Fibroblast of skin of right biceps (primary cell): ENCODE measurements at places on chromosomes 4 and X.

DNA sequence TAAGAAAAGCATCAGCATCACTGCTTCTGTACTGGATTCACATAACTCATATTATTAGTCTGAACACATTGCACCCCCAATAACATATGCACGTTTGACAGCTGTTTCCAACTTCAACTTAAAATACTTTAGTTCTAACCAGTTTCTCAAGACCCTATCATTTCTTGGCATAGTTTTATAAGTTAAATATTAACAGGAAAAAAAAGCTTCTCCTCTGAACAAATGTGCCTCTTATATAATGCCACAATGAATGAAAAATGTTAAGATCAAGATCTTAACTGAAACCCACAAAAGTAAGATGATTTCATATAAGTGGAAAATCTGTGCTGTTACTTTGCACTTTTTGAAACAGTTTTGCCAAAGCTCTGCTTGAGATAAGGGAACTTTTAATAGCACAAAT is 652.8 kb upstream of the FAM241A start:
- peak; percentile 28 for DNase-seq

GRCh38 chr4:7867191-7867590 is 72.5 kb downstream of the AFAP1 start:
- no peak for DNase-seq

DNA sequence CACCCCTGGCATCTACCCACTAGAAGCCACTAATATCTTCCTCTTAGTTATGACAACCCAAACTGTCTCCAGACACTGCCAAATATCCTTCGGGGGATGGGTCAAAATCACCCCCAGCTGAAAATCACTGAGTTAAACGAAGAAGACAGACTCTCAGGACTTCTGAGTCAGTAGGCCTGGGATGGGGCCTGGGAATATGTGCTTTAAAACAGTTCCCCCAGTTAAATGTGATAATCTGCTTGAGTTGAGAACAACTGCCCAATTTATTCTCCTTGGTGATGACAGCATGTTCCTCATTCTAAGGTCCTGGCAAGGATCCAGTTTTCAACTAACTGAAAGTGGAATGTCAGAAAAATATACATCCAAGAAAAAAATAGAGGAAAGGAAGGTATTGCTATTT is 52.4 kb downstream of the CBLL2 start:
- DNase-seq = peak; percentile 89

- no peak for DNase-seq
Observed at GRCh38 chr4:169885893-169886292, 128.1 kb upstream of the HPF1 start.

DNA sequence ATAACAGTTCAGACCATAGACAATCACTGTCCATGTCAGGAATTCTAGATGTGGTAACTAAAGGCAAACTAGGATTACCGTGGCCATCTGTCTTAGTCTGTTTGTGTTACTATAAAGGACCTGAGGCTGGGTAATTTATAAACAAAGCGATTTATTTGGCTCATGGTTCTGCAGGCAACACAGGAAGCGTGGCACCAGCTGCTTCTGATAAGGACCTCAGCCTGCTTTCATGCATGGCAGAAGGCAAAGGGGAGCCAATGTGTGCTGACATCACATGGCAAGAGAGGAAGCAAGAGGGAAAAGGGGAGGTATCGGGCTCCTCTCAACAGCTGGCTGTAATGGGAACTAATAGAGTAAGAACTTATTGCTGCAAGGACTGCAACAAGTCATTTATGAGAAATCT is 376.7 kb downstream of the GPM6A start:
- no peak for DNase-seq

DNA sequence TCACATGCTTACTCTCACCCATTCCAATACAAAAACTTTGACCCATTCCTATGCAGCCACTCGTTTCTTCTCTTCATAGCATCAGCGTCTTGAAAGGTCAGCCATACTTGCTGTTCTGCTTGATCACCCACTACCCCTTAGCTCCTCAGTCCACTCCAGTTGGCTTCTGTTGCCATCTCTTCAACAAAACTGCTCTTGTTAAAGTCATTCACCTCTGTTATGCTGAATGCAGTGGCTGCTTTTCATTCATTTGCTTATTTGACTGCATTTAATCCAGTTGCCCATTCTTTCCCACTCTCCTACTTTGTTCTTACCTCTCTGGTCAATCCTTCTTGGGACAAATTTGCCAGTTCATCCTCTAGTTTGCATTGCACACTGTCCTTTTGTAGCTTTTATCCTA is 24.9 kb downstream of the CEP135 start:
- DNase-seq = no peak

DNA sequence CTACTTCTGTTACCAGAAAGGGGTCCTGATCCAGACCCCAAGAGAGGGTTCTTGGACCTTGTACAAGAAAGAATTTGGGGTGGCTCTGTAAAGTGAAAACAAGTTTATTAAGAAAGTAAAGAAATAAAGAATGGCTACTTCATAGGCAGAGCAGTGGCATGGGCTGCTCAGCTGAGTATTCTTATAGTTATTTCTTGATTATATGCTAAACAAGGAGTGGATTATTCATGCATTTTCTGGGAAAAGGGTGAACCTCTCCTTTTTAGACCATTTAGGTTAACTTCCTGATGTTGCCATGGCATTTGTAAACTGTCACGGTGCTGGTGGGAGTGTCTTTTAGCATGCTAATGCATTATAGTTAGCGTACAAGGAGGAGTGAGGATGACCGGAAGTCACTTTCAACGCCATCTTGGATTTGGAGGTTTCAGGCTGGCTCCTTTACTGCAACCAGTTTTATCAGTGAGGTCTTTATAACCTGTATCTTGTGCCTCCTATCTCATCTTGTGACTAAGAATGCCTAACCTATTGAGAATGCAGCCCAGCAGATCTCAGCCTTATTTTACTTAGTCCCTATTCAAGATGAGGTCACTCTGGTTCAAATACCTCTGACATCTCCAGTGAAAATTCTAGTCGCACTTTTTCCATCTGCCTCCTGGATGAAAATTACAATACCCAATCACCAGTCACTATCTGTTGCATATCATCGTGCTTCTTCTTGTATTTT is 15.5 kb upstream of the TDO2 start:
- no peak for DNase-seq

GRCh38 chrX:55488593-55489313 is 895 bp downstream of the USP51 start:
- DNase-seq = peak; percentile 62

- peak; percentile 32 for DNase-seq
Observed at GRCh38 chr4:54439831-54440243, 210.7 kb downstream of the PDGFRA start.

- no peak for DNase-seq
Observed at GRCh38 chr4:27368781-27369180, 508.1 kb downstream of the STIM2 start.

DNA sequence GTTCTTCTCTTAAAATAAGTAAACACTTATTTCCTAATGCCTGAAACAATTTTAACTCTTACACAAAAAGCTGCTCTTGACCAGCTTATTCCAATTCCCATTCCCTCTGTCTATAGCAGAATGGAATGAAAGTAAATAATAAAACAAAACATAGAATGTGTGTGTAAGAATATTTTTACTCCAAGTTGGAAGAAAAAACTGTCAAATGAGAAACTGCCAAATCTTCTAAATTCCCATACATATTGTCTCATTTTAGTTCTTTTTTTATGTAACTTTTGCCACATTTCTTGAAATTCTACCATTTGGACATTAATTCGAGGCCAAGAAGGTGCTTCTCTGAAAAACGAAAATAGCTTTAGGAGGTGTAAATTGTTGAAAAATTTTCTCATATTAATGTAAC is 477.1 kb downstream of the FAT4 start:
- DNase-seq = no peak

DNA sequence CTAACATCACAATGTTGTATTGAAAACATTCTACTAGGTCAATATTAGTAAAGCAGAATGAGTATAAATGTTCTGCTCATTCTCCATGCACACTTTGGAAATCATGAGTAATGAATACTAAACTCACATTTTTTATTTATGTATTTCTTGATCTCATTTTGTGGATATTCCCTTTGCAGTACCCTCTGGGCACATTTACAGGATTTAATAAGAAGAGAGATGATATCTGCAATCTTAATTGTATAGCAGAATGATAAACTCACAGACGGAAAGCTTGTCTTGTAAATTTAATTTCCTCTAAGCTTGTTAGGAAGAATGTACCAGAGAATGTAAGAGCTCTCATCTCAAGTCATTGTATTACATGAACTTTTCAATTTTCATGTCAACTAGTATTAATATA is 1279.7 kb downstream of the PCDH7 start:
- no peak for DNase-seq

- DNase-seq = no peak
Observed at GRCh38 chr4:132809298-132810032, 339.6 kb upstream of the PCDH10 start.

DNA sequence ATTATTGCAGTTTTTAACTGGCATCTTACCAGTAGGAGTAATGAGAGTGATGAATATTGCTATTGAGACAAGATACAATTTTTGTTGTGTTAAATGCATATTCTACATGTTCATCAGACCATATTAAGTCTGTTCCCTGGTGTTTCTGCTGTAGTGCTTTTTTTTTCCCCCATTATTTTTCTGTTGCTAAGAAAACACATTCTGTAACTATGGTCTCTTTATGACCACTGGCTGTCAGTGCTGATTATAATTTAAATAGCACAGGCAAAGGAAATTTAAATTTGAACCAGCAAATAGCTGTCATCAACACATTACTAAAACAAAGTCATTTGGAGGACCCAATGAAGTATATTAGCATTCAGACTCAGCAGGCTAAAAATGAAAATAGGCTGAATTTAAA is 98.3 kb upstream of the ANKRD50 start:
- no peak for DNase-seq
